ENCODE measurements at places on chromosomes 12 and 14.

- DNase-seq: no peak
Measured at GRCh38 chr12:31471051-31471450, 119.9 kb downstream of the DENND5B start.

DNA sequence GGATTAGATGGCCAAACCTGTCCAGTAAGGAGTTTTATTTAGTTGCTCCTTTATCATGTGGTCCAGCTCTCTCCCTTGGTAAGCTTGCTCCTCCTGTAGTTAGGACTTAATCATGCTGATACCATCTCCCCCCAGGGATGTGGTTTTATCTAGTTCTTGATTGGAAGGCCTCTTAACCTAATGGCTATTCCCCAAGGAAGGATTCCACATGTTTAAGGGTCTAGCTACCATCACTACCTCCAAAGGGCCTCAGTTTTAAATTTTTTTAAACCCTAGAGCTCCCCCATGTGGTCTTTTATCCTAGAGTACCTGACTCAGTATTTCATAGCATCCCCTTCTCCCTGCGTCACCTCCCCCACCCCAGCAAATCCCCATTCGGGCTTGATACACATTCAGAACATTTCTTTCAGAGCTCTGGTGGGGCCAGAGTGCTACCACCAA lies 22.5 kb downstream of the MAP3K12 start:
- DNase-seq: no peak

DNA sequence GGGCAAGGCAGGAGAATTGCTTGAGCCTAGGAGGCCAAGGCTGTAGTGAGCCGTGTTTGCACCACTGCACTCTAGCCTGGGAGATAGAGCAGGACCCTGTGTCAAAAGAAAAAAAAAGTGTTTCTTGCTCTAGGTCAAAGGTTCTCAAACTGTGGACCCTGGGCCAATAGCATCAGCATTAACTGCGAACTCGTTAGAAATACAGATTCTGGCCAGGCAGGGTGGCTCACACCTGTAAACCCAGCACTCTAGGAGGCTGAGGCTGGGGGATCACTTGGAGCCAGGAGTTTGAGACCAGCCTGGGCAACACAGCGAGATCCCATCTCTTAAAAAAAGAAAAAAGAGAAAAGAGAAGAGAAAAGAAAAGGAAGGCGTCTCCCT lies 858 bp downstream of the RILPL2 start:
- no peak for DNase-seq

DNA sequence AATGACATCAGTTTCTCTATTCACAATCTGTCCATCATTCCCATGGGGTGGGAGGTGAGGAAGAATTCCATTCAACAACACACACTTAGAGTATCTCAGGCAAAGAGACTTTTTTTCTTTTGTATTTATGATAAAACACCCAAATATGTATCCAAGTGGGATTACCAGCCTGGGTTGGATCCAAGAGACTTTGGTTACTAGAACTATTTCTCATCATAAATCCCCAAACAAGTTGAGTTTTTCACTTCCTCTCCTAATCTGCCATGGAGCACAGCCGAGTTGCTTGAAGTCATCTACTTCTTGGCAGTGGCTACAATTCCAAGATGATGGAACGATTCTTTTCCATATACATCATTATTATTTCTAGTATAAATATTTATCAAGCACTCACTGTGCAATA lies 209.2 kb upstream of the HMGA2 start:
- DNase-seq: no peak

- no peak for DNase-seq
Measured at GRCh38 chr14:65906344-65906743, 493.8 kb downstream of the FUT8 start.

- DNase-seq: no peak
Measured at GRCh38 chr12:122850695-122851350, 15.6 kb downstream of the HIP1R start.

DNA sequence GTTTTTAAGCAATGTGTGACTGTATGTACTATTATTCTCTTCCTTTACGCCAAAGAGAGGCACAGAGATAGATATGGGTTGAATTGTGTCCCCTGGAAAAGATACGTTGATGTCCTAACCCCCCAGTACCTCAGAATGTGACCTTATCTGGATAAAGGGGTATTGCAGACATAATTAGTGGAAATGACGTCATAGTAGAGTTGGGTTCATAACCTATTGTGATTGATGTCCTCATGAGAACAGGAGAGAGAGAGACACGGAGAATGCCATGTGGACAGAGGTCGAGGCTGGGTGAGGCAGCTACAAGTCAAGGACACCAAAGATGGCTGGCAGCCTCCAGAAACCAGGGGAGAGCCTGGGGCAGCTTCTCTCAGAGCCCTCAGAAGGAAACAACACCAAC lies 376.3 kb downstream of the FUT8 start:
- DNase-seq: no peak

- DNase-seq: no peak
Measured at GRCh38 chr14:69335371-69335771, 62.7 kb downstream of the ERH start.
